ENCODE measurements at places on chromosomes 4 and X. TPM values are rescaled to one million over a fixed set of nuclear protein-coding genes. Genes with fewer than 3 reads are reported as not detected.
A peak's percentile ranks its signal among the peaks of the same experiment; 100 is the strongest.

GRCh38 chr4:104979083-104979760 lies 167.5 kb upstream of the TET2 start:
- no peak for DNase-seq

DNA sequence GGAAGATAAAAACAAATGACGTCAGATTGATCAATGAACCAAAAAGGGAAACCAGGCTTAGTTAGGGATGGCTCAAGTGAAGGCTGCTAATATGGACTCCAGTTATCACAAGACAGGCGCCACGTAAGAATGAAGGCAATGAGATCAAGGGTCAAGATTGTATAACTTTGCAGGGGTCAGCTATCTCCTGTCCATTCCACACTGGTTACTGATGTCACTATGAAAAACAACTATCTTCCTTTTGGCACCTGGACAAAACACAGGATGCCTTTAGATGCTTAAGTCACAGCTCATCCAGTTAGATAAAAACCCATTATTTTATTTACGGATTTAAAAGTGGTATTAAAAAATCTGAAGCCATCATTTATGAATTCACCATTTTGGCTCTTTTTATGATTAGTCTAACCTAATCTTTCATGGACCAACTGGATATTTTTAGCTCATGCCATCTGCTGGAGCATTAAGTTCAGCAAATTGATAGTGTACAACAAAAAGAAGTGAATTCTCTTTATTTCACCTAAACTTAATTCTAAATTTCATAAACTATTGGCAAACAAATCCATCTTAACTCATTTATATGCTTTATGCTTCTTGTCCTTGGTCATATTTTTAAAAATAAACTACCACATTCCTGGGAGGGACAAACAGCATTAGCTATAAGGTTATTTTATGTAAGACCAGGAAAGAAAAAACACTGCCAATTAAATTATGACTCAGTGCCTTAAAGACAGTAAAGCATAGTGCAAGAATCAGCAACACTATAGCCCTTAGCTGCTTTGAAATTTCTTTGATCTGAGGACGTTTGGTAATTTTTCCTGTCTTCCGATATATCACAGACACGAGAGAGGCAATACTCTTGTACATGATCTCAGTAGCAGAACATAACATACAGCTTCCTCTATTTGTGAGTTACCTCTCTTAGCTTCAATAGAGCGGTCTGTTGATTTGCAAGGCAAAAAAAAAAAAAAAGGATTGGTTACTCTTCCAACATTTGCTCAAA lies 27.0 kb downstream of the DHX15 start:
- no peak for DNase-seq

GRCh38 chrX:38327775-38328081 lies 419 bp upstream of the RPGR start:
- DNase-seq = no peak

GRCh38 chrX:110208092-110208491 lies 109.8 kb downstream of the AMMECR1 start:
- DNase-seq = no peak

- no peak for DNase-seq
These were observed 145.5 kb downstream of the FAM13A start for GRCh38 chr4:88911246-88912212.

- DNase-seq = no peak
These were observed 20.8 kb downstream of the AMOT start for GRCh38 chrX:112819813-112820212.

DNA sequence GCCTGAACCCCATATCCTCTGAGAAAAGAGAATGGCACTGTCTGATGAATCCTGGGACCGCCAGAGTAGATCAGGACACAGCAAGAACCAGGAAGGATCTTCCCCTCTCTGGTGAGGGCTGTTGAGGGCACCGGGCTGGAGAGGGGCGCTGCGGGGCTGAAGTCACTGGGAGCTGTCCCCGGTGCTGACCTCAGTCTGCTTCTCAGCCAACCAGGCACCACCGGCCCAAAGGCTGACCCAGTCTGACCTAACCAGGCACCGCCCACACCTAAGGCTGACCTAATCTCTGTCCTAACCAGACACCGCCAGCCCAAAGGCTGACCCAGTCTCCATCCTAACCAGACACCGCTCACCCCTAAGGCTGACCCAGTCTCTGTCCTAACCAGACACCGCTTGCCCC lies 82.8 kb downstream of the CPZ start:
- peak; percentile 23 for DNase-seq

DNA sequence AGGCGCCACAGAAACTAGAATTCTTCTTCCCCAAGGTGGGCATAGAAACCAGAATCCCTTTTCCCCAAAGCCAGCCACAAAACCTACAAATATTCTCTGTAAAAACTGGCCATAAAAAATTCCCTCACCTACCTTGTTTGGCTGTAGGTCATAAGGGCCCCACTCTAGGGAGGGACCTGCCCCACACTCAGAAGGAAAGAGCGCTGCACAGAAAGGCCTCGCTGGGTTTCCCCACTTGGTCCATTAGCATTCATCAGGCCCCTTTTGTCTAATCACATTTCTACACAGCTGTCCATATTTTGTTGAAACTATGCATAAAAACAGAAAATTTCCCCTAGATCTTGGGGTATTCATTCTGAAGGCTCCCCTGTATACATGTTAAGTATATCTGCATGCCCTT lies 54.1 kb downstream of the PHKA2 start:
- no peak for DNase-seq

GRCh38 chrX:49147936-49148335 lies 14.6 kb upstream of the MAGIX start:
- DNase-seq = no peak

- no peak for DNase-seq
These were observed 85.4 kb downstream of the TIGD2 start for GRCh38 chr4:89196745-89197144.

GRCh38 chr4:7031558-7032449 lies 11.4 kb upstream of the TADA2B start:
- DNase-seq = no peak

GRCh38 chr4:52586069-52586468 lies 73.0 kb downstream of the USP46 start:
- no peak for DNase-seq

- DNase-seq = peak; percentile 21
These were observed 102.8 kb downstream of the ITIH6 start for GRCh38 chrX:54695231-54695630.

DNA sequence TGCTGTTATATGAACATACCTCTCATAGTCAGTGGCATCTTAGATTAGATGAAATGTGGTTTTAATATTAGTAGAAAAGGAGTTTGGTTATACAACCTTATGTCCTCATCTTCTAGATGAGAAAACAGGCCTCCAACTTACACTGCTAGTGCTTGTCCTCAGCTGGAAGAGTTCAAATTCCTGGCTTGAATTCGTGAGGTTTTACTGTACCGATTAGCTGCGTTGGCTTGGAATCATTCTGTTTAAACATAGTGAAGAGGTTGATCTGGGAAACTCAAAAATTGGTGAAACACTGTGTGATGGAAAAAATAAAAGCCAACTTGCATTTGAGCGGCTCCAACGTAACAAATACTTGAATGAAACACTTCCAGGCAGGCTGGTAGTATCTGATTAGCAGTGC lies 81.0 kb downstream of the LNX1 start:
- no peak for DNase-seq

GRCh38 chr4:147678796-147679549 lies 5.0 kb downstream of the PRMT9 start:
- DNase-seq = no peak

GRCh38 chr4:103091601-103092223 lies 7.9 kb downstream of the BDH2 start:
- DNase-seq = peak; percentile 33

DNA sequence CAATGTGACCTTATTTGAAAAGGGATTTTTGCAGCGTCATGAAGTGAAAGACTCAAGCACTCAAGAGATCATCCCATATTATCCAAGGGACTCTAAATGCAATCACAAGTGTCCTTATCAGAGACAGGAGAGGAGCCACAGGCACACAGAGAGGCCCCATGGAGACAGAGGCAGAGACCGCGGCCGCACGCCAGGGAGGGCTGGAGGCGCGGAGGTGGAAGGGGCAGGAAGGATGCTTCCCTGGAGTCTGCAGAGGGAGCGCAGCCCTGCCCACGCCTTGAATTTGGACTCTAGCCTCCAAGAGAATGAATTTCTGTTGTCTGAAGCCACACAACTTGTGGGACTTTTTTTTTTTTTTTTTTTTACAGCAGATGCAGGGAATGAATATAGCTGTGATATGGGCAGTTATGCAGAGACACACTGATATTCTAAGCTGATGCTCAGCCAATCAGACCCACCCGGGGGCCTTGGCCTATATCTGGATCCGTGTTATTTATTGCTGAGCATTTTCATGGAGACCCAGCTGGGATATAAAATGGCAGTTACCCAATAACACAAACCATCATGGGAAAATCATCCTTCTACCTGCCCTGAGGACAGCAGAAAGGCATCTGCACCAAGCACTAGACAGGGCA lies 244.8 kb upstream of the PSAPL1 start:
- DNase-seq = peak; percentile 36

- DNase-seq = no peak
These were observed 5.2 kb downstream of the APLN start for GRCh38 chrX:129649268-129650182.

- DNase-seq = no peak
These were observed 329.9 kb downstream of the NAF1 start for GRCh38 chr4:162836773-162837172.

DNA sequence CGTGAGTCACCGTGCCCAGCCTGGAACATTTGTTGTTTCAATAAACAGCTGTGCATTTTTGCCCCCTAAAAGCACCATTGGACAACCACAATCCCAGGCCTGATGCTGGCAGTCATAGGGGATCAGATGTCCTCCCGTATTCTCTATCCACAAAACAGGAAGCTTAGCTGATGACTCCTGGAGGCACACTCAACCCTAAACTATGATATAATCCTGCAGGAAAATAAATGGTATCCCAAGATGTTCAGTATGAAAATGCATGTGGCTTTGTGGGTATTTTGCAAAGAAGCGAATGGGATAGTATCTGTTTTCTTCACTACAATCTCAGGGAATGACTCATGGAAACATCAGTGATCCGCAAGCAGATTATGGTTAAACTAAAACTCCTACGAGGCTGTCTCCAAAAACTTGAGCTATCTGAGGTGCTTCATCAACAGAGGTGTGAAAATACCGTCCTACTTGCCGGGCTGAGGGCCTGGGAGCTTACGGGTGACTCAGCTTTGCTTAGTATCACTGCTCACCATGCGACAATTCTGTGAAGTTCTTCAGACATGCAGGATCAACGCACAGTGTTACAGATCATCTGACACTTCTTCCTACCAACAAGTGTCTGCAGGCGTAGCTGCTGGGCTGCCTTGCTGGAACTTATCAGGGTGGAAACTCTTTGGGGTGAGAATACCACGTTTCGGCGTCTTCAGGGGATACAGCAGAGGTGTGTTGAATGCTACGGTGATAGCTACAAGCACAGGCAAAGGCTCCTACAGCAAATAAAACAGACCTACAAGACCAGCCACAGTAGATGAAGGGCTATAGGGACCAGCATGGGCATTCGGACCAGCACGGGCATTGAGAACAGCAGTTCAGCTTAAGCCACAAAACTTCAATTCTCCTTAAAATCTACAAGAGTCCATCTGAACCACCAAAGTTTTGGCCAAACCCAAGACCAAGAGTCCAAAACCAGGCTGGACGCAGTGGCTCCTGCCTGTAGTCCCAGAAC lies 148.5 kb downstream of the DHRSX start:
- DNase-seq = no peak

DNA sequence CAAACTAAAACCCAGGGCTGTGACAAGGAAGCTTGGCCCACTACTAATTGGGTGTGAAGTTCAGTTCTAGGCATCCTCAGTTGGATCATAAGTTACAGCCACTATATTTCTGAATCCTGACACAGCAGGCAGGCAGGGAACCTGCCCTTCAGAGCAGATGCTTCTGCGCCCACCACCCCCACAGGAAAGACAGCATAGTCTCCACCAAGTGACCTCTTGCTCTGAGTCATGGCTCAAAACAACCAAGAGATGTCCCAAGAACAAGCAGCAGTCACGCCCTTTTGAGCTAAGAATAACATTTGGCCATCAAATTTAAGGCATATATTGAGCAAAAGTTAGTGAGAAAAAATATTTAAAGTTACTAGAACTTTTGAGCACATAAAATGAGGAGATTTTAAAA lies 170.7 kb upstream of the SMARCAD1 start:
- DNase-seq = no peak

GRCh38 chr4:169414913-169415312 lies 144.2 kb upstream of the SH3RF1 start:
- DNase-seq = no peak

- no peak for DNase-seq
These were observed 250.4 kb downstream of the MAGEB5 start for GRCh38 chrX:26466387-26466786.

DNA sequence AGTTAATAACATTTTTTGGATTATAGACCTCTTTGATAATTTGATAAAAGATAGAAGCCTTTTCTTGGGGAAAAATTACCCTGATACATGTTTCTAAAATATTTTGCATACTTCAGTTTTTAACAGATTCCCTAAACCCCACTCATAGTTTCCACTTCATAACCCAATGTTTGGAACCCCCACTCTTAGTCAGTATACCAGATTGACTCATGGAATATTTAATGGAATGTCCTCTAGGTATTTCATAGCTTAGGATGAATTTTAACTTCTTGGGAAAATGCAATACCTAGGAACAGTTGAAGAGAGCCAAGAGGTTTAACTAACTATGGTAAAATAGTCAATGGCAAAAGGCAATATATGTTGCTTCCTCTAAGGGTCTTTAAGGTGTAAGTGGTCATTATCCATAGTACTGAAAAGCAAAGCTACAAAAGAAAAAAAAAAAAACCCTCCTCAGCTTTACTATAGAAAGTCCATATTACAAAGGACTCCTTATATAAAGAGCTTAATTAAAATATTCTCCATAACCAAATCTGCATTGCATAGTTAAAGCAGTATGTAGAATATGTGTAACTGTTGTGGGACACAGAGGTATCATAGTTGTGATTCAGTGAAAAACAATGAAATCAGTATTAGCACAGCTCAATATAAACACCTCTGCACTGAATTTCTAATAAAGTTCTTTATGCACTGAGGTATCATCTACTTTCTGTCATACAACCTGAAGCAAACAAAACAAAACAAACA lies 159.9 kb downstream of the PCDH7 start:
- DNase-seq = no peak

- DNase-seq = no peak
These were observed 622.9 kb downstream of the PCDH7 start for GRCh38 chr4:31343061-31343460.

DNA sequence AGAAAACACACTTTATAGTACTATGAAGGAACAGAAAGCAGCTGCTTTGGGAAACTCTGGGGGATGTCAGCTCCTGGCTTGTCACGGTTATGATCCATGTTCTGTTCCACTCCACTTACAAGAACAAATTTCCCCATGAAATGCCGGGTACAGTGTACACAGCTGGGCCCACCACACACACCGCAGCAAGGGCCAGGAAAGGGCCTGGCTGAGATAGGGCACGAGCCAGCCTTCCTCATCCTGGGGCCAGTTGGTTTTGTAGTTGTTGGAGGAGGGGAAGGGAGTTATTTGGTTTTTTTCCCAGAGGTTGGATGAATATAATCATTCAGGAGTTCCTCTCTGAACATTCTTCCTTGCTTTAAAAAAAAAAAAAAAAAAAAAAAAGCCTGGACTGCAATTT lies 56.8 kb downstream of the SEPSECS start:
- DNase-seq = peak; percentile 40

NXF2B gene
- total RNA-seq = 11.3 TPM

MAB21L2 gene
- total RNA-seq = not detected

N4BP2 gene
- total RNA-seq = 14.6 TPM

FAM9A gene
- total RNA-seq = 1.8 TPM

APLN gene
- 2.8 TPM for total RNA-seq

IL9R gene
- 0.31 TPM for total RNA-seq

ARR3 gene
- total RNA-seq = not detected

GRID2 gene
- 32.7 TPM for total RNA-seq

MBNL3 gene
- total RNA-seq = 319 TPM

CT47B1 gene
- total RNA-seq = 17.9 TPM

OPHN1 gene
- 5.7 TPM for total RNA-seq

CLDN2 gene
- total RNA-seq = not detected

Data from testis (tissue), 5 donors.